ENCODE measurements at places on chromosomes 1 and 21.
A peak's percentile ranks its signal among the peaks of the same experiment; 100 is the strongest.

- no peak for DNase-seq
These were observed 149.1 kb upstream of the USP24 start for GRCh38 chr1:55364216-55364615.

DNA sequence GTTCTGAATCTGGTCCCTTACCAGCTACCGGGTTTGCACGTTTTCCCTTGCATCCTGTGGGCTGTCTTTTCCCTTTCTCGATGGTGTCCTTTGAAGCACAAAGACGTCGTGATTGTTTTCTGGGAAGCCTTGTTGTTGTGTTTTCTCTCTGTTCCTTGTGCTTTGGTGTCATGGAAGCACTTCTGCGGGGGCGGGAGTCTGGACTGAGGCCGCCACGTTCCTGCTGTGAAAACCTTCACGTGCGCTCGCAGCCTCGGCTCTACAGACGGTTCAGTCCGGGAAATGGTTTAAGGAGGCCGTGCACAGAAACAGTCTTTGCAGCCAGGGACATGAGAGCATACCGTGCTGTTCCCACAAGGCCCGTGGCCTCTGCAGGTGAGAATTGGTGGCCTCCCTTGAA is 68.5 kb downstream of the SKI start:
- DNase-seq: no peak

GRCh38 chr1:165842671-165843129 is 15.3 kb downstream of the UCK2 start:
- DNase-seq: no peak

- no peak for DNase-seq
These were observed 91.7 kb upstream of the WNT4 start for GRCh38 chr1:22234476-22235030.

DNA sequence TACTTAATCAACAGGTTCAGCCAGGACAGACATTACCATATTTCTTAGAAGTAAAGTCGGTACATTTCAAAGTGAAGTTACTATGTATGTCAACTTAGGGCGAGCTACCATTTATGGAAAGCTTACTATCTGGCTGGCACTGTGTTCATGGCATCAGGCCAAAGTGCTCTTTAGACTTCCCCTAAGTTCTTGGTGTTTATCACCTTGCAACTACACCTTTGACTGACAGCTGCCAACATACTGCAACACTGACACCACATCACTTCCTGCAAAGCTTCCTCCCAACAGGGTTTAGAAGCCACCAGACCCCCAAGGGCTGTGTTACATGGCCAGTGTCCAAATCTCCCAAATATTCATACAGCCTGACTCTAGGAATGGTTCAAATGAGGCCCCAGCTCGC is 61.0 kb downstream of the TIAM1 start:
- no peak for DNase-seq

- no peak for DNase-seq
These were observed 1329.6 kb downstream of the KCNT2 start for GRCh38 chr1:195278644-195279043.

- no peak for DNase-seq
These were observed 126.2 kb downstream of the RASAL2 start for GRCh38 chr1:178220094-178220493.

- DNase-seq: no peak
These were observed 31.7 kb upstream of the CACYBP start for GRCh38 chr1:174967845-174968705.

- no peak for DNase-seq
These were observed 60.5 kb downstream of the C21orf91 start for GRCh38 chr21:17758683-17759082.

- DNase-seq: no peak
These were observed 56.2 kb downstream of the NTNG1 start for GRCh38 chr1:107196973-107197562.

DNA sequence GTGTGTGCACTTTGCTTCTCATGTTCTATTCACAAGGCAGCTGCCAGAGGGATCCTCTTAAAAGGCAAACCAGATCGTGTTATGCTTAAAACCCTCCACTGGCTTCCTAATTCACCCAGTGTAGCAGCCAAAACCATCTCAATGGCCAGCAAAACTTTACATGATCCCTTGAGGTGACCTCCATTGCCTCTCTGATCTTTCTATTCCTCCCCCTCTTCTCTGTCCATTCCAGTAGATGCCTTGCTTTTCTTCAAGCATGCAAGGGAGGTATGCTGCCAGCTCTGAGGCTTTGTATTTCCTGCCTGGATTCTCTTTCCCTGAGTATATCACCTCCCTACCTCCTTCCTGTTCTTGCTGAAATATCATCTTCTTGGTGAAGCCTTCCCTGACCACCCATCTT is 93.2 kb upstream of the KCNK2 start:
- no peak for DNase-seq

DNA sequence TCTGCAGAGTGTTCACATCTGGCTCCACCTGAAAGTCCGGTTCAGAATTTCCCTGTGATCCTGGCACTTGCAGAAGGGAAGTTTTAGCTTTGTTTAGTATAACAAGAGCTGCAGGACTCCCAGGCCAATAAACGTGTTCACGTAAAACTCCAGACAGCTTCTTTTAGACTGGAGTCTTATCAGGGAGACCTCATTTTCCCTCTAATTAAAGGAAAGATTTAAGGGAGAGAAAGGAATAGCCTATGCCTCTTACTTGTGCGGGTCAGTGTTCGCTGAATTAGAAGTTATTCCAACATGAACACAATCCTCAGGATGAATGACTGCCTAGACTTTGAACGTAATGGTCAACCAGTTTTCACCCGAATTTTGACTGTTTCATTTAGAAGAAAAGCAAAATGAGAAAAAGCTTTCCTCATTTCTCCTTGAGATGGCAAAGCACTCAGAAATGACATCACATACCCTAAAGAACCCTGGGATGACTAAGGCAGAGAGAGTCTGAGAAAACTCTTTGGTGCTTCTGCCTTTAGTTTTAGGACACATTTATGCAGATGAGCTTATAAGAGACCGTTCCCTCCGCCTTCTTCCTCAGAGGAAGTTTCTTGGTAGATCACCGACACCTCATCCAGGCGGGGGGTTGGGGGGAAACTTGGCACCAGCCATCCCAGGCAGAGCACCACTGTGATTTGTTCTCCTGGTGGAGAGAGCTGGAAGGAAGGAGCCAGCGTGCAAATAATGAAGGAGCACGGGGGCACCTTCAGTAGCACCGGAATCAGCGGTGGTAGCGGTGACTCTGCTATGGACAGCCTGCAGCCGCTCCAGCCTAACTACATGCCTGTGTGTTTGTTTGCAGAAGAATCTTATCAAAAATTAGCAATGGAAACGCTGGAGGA is 202.1 kb upstream of the SGIP1 start:
- DNase-seq: peak; percentile 17

DNA sequence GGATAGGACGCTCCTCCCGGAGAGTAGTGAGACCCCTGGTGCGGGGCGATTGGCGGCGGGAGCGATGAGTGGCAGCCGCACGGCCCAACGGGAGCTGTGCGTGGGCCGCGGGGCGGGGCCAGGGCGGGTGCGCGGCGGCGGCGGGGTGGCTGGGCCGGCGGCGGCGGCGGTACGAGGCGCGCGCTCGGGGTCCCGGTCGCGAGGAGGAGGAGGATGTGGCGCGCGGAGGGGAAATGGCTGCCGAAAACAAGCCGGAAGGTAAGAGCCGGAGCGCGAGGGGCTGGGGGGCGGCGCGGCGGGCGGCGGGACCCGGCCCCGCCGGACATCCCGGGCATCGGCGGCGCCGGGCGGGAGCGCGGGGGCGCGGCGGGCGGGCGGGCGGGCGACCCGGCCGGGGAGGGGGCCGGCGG is at the start of gene CAMTA1:
TSS of gene CAMTA1 (plus strand) at position 137 of the 410 bp plus-strand sequence. CDS start at position 214, 77 bp downstream.
- DNase-seq: no peak

GRCh38 chr1:231933711-231934626 is 307.4 kb downstream of the DISC1 start:
- DNase-seq: no peak

DNA sequence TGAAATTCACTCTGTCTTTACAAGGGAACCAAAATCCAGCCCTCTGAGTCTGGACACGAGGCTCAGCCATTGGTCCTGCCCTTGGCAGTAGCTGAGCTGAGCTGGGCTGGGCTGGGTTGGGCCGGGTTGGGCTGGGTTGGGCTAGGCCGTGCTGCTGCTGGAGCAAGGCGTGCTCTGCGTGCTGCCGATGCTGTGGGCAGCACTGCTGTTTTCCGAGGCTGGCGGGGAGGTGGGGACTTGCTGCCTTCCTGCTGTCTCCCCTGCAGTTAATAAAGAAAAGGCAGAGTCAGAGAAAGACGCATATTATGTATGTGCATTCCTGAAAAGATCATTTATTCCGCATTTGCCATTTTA is 182.9 kb downstream of the CDC7 start:
- no peak for DNase-seq

DNA sequence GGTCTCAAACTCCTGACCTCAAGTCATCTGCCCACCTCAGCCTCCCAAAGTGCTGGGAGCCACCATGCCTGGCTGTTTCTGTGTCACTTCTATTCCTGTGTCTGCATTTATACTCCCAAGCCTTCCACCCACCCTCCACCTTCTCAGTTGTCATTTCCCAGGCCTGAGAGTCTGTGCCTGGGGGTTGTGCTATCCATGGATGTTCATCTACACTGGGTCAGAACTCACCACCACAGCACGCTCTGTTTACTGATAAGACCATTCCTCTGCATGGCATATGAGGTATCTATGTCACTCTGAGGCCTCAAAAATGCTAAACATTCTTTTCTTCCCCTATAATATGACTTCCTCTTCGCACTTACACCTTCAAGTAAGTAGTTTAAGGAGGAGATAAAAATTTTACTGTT is 6.1 kb downstream of the NENF start:
- no peak for DNase-seq

DNA sequence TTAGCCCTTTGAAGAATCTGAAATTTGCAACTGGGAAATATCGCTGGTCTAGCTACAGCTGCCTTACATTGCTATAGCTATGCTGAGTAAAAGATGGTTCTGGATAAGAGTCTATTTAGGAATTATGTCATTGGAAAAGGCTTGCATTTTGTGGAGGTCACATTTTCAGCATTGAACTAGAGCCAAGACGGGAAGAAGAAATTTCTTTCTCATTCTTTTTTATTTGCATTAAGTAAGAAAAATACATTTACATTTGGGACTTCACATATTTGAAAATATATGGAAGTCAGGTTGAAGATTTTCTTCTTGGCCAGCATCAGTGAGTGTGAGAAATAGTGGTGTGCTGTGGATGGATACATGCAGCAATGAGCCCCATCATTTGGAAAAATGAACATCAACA is 291.6 kb downstream of the PTBP2 start:
- no peak for DNase-seq

- no peak for DNase-seq
These were observed 68.9 kb downstream of the UCK2 start for GRCh38 chr1:165896277-165896676.

DNA sequence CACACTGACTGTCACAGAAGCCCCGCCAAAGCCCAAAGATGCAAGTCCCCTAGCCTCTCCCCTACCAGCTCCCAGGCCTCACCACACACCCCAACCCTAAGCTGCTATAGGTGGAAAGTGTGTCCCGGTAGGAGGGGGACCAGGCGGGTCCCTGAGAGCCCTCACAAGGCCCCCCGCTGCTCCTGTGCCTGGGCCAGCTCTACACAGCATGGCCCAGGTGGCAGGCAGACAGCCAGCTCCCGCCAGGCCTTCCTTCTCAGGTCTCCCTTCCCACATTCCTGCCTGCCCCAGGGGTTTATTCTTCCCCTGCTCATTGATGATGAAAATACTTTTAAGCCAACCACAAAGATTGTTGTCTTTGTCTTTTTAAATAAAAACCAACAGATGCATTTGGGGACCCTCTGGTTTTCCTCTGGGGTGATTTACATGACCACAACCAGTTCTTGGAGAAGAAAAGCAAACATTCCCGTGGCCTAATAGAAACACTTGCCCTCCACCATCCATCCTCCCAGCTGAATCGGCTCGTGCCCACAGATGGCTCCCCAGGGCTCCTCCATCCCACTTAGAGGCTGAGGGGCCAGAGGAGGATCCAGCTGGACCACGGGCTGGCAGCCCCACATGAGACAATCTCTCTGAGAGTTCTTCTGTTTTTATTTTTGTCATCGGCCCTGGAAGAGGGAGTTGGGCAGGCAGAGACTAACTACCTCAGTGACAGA is 93.1 kb downstream of the DMRTB1 start:
- no peak for DNase-seq

DNA sequence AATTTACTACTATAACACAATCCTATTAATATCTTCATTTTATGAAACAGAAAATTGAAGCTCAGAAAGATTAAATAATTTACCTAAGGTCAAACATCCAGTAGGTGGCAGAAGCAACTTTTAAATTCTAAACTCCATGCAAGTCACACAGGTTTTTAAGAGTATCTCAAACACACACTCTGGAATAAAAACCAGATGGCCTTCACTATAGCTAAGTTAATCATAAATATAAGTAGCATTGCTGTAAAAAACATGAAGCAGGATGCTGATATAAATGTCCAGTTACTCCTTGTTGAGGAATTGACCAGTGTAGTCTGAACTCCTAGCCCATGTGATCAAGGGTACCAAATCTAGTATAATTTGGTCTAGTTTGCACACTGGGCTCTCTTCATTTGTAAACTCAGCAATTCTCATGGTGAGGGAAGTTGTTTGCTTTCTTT is 9.4 kb upstream of the FMO3 start:
- no peak for DNase-seq

DNA sequence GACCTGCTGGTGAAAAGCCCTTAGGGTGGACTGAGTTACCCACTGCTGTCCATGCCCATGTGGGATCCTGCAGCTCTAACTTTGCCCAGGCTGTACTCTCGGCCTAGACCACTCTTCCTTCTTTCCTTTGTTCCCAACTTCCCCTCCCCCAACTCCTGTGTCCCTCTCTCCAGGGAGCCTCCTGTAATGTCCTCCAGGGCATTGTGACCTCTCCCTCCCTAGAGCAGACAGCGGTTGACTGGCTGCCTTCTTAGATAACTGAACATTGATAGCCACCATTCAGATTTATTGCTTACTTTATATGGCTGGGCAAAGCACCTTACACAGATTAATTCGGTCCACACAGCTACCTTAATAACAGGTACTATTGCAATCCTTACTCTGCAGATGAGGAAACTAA is 5.0 kb downstream of the RUNX1 start:
- no peak for DNase-seq

- no peak for DNase-seq
These were observed 64.4 kb downstream of the CDC7 start for GRCh38 chr1:91564888-91565701.

DNA sequence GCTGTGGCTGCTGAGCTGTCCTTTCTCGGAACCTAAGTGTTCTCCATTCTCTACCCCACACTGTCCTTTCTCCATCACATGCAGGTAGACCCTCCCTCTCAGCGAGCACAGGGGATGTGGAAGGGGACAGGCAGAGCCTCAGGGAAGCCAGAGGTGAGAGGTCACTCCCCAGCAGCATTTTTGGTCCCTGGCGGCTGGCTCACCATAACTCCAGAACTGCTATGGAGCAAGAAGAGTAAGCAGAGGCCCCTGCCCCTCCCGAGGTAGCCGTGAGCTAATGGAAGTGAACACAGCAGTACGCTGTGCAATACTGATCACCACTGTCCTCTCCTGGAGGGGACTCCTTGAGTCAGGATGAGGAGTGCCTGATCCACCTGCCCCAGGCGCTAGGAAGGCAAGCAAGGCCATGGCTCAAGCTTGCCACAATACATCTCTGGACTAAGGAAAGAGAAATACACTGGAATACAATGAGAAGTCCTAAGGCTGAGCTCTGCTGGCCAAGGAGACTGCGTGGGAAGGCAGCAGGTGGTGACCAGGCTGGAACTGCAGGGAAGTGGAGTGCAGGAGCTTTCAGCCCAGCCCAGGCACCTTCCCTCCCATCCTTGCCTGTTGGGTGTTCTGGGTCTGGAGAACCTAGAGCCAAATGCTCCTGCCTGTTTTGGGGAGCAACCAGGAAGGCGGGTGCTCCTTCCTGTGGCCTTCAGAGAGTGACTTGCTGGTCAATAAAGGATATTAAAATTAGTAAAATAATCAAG is 96.2 kb downstream of the LAMC2 start:
- no peak for DNase-seq
